T-helper 17 cell (primary cell): ENCODE measurements at places on chromosomes 2 and 18. TPM values are rescaled to one million over a fixed set of nuclear protein-coding genes. Genes with fewer than 3 reads are reported as not detected.

The IMPA2 gene
- 4.3 TPM for total RNA-seq

The C1GALT1C1L gene
- total RNA-seq = not detected

The SLC8A1 gene
- 1.4 TPM for total RNA-seq

The CGREF1 gene
- not detected for total RNA-seq

The SLC19A3 gene
- total RNA-seq = not detected

The MLPH gene
- total RNA-seq = not detected

The PPP1R7 gene
- total RNA-seq = 54.8 TPM

The ADAM23 gene
- total RNA-seq = 16.4 TPM

The KLHL29 gene
- total RNA-seq = 1.1 TPM

The NOTO gene
- total RNA-seq = not detected

The ADNP2 gene
- 50.0 TPM for total RNA-seq

The SLC5A7 gene
- not detected for total RNA-seq

The OSBPL6 gene
- total RNA-seq = 0.67 TPM

The CYB5A gene
- total RNA-seq = 14.8 TPM

The SULT1C4 gene
- 0.31 TPM for total RNA-seq

The VPS4B gene
- 78.7 TPM for total RNA-seq

The SPP2 gene
- not detected for total RNA-seq

The ALK gene
- not detected for total RNA-seq

The MROH2A gene
- total RNA-seq = not detected

The FBXO48 gene
- 1.7 TPM for total RNA-seq

The GALNT13 gene
- total RNA-seq = not detected
